ENCODE measurements at places on chromosomes 11 and 22.
A peak's percentile ranks its signal among the peaks of the same experiment; 100 is the strongest.

DNA sequence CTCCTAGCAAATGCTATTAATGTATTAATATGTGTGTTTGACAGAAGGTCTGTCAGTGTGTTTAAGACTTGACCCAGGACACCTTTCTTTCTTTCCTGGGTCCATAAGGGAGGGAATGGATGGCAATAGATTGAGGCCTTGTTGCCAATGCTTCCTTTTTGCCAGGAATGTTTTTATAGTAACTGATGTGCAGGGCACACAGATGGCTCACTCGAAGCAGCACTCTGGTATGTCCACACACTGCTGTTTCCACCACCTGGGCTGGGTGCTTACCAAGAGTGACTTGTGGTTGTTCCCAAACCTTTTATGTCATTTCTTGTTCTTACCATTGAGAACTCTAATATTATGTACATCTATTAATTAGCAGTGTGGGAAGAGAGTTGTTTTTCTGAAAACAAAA is 396.9 kb upstream of the SYN3 start:
- DNase-seq, result no peak

GRCh38 chr11:102283116-102283485 is 34.2 kb upstream of the BIRC3 start:
- DNase-seq, result no peak

DNA sequence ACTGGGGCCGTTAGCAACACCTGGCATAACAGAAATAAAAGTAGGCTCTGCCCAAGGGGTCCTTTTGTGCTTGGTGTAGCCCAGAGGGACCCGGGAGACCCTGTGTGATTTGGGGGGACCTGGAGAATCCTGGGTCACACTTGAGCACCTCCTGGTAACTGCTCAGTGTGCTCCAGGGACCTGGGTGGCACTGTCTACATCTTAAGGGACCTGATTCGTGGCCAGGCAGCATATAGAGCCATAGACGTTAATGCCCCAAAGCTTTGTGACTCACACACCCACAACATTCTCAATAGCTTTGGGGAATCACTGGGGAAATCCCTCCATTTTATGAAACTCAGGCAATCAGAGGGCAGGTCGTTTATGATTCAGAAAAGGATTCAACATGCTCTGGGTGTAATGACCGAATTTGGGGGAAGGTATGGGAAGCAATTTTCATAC is 3.6 kb upstream of the IGF2 start:
- no peak for DNase-seq

GRCh38 chr11:17986007-17986710 is 26.7 kb downstream of the SERGEF start:
- no peak for DNase-seq

- DNase-seq, result no peak
These were observed 4.7 kb downstream of the DPP3 start for GRCh38 chr11:66484806-66485380.

DNA sequence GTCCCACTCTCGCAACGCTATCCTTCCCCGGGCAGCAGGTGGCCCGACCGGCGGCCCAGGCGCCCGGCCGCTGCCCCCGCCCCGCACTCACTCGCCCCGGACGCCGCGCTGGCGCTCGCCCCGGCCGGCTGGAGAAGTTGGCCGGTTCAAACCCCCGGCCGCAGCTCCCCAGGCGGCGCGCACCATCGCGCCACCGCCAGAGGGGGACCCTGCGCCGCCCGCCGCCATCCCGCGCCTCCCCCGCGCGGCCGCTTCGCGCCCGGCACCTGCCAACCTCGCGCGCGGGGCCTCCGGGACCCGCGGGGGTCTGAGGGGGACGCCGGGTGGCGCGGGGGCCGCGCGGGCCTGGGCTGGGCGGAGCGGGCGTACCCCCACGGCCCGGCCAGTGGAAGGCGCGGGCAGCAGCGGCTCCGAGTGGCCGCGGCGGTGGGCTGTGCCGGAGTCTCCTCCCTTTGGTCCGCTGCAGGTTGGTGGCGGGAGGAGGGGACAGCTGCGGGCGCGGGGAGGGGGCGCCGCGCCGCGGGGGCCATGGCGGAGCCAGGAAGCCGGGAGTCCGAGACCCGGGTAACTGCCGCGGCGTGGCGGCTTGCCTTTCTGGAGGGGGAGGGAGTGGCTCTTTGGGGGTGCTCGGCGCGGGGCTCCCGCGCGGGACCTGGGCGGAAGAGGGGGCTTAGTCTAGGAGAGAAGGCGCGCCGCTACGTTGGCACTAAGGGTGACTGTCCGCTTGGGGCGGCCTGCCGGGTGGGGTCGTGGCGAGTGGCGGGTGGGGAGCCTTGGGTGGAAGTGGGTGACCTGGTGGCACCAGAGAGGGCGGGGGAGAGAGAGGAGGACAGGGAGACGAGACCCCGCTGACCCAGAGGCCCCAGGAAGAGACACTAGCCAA is at the start of the genes MPST and TST:
TSS of gene MPST (plus strand) at position 434 of the 883 bp plus-strand sequence. CDS start at position 529, 95 bp downstream.
TSS of gene TST (minus strand) at position 139 of the 883 bp plus-strand sequence. CDS start 715 bp downstream, outside the sequence.
- peak; percentile 44 for DNase-seq

GRCh38 chr11:77672264-77672663 is 34.7 kb upstream of the CLNS1A start:
- no peak for DNase-seq

- no peak for DNase-seq
These were observed 48.1 kb upstream of the SPATA19 start for GRCh38 chr11:133893381-133893780.

- no peak for DNase-seq
These were observed 10.1 kb downstream of the PHF21B start for GRCh38 chr22:44999687-45000086.

All from amygdala (tissue), 56 donors.